ENCODE measurements at places on chromosomes 2 and 18. TPM values are rescaled to one million over a fixed set of nuclear protein-coding genes. Genes with fewer than 3 reads are reported as not detected.

GKN1 gene
- not detected for total RNA-seq

DNA sequence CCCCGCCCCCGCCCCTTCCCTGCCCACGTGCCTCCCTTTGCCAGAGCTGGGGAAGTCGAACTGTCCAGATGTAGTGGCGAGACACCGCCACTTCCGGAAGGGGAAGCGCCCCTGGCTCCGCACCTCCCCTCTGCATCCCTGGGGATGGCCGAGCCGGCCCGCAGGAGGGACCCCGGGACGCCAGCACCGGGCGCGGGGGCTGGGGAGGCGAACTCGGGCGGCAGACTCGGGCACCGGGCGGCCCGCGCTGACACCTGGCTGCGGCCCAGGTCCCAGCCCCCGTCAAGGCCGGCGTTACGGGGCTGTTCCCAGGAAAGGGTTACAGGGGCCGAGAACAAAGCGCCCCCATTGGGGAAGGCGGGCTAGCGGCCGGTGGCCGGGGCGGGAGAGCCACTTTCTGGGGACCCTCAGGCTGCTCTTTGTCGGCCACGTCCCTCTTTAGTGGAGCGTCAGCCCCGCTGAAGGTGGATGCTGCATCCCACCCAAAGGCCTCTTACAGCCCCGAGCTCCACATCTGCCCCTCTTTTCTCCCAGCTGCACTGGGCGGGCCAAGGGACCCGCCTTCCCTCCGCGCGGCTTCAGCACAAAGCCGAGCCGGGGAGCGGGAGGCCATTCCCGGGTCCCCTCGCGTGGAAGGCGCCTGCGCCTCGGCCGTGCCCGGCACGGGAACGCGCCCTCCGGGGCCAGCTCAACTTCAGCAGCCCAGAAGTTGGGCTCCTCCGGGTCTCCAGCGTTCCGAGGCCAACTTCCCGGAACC, 1.3 kb downstream of the SDC1 start:
- no peak for DNase-seq

LIMS2 gene
- 15.5 TPM for total RNA-seq

HRH4 gene
- total RNA-seq: not detected

DNA sequence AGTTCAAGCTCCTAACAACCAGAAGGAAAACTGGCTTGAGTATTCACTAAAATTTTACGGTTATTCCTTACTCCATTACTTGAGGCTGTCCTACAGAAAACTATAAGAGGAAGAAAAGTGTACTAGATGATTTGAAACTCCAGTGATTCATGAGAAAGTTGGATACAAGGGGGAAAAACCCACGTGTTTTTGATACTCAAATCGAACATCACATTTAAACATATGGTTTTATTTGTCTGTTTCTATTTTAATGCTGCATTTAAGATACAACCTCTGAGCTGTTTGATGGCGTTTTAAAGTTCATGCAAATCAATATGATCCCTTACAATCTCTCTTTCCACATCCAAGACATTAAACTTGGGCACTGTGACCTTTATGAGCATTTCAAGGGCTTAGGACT, 125.1 kb upstream of the LMAN1 start:
- DNase-seq: no peak

DNA sequence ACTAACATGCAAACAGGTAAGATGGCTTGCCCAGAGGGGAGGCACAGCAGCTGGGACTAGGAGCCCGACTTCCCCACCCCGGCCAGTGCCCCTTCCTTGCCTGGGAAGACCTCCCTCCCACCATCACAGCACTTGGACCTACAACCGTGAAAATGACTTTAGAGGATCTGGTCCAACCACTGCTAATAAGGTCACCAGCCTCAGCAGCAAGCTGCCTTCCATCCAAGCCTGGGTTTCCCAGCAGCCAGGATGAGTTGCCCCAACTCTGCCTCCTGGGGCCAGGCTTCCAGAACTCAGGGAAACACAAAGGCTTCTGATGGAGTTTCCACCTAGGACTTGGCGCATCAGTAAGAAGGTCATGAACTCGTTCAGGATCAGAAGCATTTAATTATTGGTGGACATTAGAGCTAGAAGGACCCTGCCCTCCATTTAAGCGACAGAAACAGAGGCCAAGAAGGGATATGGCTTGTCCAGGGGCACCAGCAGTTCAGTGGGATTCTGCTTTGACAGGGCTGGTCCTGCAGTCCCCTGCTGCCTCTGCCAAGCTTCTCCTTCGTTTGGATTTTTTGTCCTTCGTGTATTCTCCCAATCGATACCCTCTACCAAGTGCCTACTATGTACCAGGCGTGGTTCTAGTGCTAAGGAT, 403.0 kb upstream of the ID2 start:
- DNase-seq: no peak

DNA sequence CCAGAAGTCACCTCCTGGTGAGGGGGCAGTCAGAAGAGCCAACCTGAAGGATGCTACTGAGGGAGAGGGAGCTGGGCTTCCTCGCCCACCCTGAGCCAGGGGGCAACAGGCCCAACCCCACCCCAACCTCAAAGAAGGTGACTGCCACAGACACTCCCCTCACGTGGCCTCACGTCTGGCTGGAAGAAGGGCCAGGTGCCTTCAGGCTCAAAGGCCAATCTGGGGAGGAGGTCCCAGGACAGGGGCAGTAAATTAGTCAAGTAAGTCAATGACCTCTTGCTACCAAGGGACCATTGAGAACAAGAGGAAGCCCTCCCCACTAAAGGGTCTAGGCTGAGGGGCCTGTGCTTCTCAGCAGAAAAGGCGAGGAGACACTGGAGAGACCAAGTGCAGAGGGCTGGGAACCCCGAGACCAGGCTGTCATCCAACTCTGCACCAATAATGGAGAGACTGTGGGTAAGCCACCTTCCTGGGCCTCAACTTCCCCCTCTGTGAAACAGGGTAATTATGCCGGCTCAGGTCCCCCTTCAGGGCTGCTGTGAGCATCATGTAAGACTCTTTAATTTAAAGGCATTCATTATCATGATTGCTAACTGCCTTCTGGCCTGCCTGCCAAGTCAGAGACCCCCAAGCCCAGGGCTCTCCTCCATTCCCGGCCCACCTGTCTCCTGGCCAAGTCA, 20.2 kb upstream of the TNS1 start:
- no peak for DNase-seq

DNA sequence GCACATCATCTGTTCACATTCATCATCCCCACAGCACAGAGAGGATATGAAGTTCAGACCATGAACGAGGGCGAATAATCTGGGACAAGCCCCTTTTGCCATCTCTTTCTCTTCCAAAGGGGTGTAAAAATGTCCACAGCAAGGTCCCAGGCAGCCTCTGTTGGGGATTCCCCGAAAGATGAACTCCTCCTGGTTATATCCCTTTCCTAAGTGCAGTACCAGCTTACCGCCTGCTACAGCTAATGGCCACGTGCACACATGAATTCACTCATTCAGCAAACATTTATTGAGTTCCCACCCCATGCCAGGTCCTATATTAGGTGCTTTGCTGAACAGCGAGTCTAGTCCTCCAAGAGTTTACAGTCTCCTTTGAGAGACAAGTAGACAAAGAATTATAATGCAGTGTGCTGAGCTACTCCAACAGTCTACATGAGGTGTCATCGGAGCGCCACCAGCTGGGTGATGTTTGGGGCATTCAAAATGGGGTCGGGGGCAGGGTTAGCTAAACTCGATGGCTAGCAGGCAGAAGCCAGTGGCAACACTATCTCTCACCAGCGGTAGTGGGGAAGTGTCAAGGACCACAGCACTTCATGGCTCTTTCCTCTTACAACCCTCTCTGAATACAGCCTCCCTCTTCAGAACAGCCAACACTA, 228.9 kb downstream of the TMEM163 start:
- no peak for DNase-seq

GRCh38 chr18:63869851-63870250, 17.7 kb upstream of the SERPINB2 start:
- no peak for DNase-seq

GLS gene
- 282 TPM for total RNA-seq

DNA sequence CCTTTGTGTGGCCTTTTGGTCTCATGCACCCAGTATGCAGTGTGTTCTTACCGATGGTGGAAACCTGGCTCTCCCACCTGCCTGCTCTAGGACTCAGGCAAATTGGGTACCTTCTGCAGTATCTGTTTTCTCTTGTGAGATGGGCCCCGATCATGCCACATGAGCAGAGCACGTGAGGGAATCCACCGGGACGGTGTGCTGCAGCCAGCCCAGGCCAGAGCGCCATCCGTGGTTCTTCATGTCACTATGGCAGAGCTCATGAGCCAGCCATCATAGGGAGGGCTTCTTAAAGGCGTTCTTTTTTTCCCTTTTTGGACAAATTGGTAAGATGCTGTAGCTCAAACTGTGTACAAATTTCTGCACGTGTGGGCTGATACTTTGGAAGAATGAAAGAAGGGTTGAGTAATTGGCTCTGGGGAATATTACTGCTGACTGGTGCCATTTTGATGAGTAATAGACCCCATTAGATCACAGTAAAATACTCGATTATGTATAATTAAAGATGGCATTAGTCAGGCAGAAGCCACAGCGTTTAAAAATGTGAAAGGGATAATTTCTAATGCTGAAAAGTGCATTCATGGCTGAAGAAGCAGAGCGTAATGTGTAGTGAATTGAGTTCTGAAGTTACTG, 19.2 kb downstream of the SH3RF3 start:
- DNase-seq: no peak

DNA sequence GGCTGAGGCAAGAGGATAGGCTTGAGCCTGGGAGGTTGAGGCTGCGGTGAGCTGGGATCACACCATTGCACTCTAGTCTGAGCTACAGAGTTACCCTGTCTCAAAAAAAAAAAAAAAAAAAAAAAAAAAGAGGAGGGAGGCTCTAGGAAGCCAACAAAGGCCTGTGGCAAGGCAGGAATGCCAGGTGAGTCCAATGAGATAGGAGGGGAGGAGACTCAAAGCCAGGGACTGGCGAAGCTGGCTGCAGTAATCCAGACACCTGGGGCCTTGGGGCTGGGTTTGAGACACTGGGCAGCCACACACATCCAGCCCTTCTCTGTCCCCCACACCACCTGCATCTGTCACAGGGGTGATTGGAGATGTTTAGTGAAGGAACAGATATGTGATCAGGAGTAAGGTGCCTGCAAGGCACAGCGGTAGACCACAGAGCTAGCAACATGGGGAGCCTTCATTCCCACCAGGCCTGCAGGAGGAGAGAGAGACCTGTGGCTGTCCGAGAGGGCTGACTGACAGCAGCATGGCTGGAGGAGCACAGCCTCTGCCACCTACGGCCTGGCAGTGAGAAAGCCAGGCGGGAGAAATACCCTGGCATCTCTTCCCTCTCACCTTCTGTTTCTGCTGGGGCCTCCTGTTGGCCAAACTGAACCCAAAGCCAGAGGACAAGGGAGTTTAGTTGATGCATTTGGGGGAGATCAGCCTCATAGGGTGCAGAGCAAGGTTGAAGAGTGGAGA, 9.5 kb downstream of the CHPF start:
- no peak for DNase-seq

GRCh38 chr2:70870790-70871189, 35.2 kb upstream of the CD207 start:
- DNase-seq: no peak

DNA sequence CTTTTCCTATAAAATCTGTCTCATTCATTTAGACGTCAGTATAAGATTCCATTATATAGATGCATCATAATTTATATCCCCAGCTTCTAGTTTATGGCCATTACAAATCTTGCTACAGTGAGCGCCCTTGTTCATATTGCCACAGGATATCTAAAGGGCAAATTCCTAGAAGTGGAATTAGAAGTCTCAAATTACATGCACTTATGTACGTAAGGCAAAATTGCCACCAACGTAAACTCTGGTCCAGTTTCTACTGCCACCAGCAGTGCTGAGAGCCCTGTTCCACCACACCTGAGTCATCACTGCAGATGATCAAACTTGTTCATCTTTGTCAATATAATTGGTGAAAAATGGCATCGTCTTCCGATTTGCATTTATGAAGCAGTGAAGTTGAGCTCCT, 90.9 kb upstream of the ID2 start:
- no peak for DNase-seq

OXER1 gene
- total RNA-seq: 0.25 TPM

- DNase-seq: no peak
Observed at GRCh38 chr2:156339110-156339847, 6.8 kb upstream of the NR4A2 start.

DNA sequence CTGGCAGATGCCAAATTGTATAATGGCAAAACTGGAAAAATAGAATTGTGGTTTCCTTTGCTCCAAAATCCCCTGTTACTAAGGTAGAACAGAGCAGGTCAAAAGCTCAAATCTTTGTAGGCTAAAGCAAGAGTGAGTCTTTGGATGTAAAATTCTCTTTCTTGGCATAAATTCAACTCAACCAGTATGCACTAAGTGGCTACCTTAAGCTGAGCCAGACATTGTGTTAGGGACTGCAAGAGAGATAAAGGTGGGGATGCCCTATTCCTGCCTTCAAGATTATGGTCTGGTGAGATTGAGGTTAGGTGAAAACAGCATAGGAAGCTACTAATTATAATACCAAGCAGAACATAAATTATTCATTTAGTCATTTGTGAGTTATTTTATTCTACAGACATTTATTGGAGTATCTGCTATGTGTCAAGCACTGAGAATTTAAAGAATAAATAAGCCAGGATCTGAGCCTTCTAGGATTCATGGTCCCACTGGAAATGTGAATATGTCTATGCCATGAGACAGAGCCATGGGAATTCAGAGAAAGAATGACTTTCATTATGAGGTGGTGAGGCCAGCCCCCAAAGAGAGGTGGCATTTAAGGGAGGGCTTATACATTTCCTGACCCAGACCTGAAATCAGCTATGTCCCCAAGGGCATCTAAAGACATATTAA, 198.0 kb upstream of the NCKAP5 start:
- DNase-seq: no peak

GAL3ST2 gene
- total RNA-seq: 0.16 TPM

CNRIP1 gene
- not detected for total RNA-seq

- DNase-seq: no peak
Observed at GRCh38 chr2:199968126-199968525, 12.7 kb downstream of the MAIP1 start.

DNA sequence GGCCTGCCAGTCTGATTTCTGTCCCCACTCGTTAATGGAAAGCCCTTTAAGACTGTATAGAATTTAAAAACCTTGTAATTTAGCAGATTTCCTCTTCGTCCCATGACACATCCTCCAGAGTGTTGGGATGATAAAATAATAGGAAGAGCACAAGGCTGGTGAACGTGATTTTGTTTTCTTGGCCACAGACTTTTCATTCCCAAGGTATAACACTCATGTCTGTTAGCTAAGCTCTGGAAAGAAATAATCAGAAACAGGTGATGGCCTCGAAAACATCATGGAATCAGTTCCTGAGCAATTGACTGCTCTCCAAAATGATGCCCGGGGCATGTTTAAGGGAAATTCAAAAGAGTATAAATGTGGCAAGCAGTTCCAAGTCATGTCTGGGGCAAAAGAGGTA, 337.8 kb upstream of the TCF4 start:
- no peak for DNase-seq

DNA sequence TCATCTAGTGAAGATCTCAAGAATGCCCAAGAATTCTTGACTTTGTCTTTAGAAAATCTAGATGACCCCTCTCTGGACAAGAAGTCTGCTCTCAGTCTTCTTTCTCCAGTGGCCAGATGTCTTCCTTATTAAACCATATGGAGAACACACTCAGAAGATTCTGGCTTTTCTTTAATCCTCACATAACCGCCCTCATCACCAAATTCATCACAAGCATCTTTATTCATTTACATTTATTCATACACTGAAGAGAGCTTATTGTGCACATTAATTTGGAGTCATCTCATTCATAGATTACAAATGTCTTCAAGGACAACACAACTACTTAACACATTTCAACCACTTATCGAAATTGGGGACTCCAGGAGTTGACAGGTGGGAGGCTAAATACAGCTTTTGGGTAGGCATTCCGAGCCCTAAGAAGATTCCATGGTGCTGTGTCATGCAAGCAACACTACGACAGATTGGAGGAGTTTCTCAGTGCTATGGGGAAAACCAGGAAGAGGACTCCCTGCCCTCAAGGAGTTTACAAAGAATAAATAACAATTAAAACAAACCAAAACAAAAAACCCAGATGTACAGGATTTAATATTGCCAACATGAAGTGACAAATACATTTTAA, 64.8 kb upstream of the LCLAT1 start:
- no peak for DNase-seq

Measured in activated naive CD4-positive, alpha-beta T cell treated with anti-CD3 and anti-CD28 coated beads, Interleukin-2, amount 50 U/mL, for 72 hours (primary cell).